ENCODE measurements at places on chromosomes 3 and 15.

DNA sequence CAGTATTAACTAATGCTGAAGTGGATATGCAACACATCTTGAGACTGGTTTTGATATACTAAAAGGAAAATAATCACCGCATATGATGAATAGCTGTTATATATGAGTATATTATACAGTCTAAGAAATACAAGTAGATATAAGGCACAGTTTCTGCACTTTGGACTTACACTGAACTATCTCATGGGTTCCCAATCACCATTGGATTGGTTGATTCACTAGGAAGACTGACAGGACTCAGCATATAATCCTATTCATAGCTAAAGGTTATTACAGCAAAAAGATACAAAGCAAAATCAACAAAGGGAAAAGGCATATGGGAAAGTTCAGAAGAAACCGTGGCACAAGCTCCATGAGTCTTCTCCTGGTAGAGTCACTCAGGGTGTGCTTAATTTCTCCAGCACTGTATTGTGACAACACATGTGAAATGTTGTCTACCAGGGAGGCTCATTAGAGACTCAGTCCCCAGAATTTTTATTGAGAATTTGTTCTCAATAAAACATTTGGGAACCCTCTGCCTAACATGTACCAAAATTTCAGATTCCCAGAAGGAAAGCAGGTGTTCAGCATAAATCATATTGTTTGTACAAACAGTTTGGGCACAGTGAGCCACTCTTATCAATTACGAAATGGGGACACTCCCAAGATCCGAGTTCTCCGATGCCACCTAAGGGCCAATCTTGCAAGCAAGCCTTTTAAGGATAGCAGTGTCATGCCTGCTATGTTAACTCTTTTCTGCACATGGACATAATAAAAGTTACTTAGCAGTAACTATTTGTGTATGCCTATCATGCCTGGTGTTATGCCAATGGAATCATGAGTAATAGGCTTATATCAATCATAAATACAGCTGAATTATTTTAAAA is 26.8 kb downstream of the CMC1 start:
- no peak for DNase-seq

- DNase-seq, result no peak
These were observed 149.2 kb upstream of the CTNNB1 start for GRCh38 chr3:41050144-41050543.

DNA sequence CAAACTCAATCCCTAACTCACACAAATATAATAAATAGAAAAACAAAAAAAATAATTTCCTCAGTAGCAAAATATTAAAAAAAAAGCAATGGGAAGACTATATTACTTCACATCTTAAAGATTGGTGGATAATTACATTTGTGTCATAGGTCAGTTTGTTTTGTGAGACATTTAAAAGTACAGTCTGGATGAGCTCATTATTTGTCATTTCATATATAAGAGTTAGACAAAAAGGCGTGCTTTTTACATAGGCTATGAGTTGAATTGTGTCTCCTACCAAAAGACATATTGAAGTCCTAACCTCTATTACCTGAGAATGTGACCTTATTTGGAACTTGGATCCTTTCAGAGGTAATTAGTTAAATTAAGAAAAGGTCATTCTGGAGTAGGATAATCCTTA is 710.1 kb upstream of the CBLB start:
- no peak for DNase-seq

GRCh38 chr3:149026718-149027117 is 35.4 kb downstream of the GYG1 start:
- DNase-seq, result no peak

GRCh38 chr3:53900666-53901331 is 9.1 kb upstream of the SELENOK start:
- no peak for DNase-seq

DNA sequence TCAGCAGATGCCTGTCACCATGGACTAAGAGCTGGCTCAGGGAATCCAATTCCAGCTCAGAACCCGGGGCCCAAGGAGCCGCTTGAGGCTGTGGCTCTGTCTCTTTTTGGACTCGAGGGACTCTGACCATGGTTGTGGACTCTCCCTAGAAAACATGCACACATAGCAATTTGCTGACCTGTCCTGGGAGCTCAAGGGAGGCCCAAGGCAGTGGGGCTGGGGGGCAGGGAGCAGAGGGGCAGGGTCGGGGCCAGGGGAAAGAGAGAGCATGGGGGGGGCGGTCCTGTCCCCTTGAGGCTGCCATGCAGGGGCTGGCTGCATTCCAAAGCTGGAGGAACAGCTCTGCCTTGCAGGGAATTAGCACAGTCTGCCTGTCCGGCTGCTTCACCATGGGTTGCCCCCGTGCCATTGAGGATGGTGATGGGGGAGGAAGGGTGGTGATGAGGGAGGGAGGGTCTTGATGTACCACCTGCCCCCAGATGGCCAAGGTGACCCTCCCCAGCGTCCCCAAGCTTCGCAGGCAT is 190.1 kb downstream of the GOLGA6L6 start:
- DNase-seq, result no peak

- DNase-seq, result peak; percentile 12
These were observed 238.8 kb upstream of the TLE3 start for GRCh38 chr15:70336425-70337009.

GRCh38 chr3:187024536-187025226 is 94.4 kb downstream of the ST6GAL1 start:
- DNase-seq, result no peak

DNA sequence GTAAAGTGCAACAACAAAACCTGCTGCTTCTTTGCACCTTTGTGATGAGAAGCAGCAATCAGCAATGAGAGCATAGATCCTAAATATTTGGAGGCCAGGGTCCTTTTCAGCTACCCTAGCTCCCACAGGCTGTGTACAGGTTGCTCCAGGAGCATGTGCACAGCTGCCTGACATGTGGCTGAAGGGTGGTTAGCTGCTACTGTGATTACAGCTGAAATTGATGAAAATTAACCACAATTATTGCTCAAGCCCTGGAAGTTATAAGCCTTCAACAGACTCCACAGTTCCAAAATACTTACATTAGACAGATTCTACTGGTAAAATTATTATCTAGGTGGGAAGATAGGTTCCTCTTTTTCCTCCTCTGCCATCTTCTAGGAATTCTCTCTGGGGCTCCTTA is 28.5 kb downstream of the COMMD2 start:
- peak; percentile 32 for DNase-seq

- DNase-seq, result no peak
These were observed 24.5 kb downstream of the ZNF148 start for GRCh38 chr3:125350597-125350996.

- DNase-seq, result peak; percentile 63
These were observed 25.7 kb downstream of the ECT2 start for GRCh38 chr3:172776049-172776717.

DNA sequence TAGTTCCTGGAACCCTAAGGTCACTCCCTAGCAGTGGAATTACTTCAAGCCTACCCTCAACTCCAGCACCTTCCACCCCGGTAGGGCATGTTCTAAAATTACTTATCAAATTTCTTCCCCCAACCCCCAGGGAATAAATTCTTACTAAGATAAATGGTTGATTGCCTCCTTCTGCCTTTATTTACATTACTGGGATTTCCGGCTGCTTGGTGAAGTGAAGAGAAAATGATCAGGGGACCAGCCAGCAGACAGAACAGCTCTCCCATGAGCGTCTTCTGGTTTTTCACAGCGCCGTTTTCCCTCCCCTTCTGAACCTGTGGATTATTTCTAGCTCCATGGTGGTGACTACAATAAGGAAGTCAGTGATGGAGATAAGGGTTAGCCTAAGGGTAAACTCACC is 521.5 kb upstream of the PPP2R3A start:
- no peak for DNase-seq

GRCh38 chr3:23981136-23981535 is 36.0 kb downstream of the NR1D2 start:
- no peak for DNase-seq

DNA sequence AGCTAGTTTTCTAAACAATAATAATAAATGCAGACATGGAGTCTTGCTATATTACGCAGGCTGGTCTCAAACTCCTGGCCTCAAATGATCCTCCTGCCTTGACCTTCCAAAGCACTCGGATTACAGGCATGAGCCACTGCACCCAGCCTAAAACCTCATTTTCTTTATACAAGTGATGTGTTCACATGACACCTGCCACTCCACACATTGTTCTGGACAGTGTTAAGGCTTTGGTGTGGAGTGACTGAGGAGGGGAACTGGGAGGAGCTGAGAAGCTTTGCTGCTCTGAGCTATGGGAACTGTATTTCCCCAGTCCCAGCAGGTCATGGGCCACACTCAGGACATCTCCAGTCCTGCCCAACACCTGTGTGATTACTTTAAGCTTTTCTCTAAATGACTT is 380.0 kb downstream of the LRTM1 start:
- no peak for DNase-seq

GRCh38 chr3:58158442-58159153 is 52.2 kb downstream of the DNASE1L3 start:
- DNase-seq, result peak; percentile 48

DNA sequence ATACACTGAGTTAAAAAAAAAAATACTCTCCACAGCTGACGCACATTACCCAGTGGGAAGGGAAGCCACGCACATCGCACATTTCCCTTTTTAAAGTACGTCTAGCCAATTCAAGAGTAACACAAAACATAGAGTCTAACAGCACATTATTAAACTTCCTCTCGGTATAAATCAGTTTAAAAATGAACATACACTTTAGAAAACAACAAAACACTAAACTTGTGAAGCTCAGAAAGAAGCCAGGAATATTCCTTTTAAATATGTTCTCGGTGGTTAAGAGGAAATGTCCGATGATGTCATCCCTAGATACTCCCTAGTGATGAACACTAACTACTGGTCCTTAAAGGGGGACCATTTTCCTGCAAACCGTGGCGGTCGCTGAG is 721 bp downstream of the MYEF2 start:
- peak; percentile 59 for DNase-seq

- DNase-seq, result no peak
These were observed 46.2 kb downstream of the GLDN start for GRCh38 chr15:51387699-51388041.

DNA sequence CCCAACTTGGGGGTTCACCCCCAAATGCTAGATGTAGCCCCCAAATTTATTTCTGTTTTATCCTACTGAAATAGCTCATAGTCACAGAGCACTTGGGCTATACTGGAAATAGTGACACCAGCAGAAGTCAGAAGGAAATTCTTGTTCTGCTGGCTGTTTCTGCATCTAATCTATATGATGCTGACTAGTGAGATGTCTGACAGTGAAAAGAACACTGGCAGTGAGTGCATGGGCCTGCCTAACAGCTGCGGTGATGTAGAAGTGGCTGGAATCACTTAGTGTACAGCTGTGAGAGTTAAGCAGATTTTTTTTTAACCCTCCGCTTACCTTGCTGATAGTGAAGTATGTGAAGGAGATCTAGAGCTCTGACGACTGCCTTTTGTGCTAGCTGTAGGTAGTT is 14.0 kb downstream of the TTC14 start:
- no peak for DNase-seq

- DNase-seq, result no peak
These were observed 30.5 kb downstream of the ITGB5 start for GRCh38 chr3:124856677-124857076.

DNA sequence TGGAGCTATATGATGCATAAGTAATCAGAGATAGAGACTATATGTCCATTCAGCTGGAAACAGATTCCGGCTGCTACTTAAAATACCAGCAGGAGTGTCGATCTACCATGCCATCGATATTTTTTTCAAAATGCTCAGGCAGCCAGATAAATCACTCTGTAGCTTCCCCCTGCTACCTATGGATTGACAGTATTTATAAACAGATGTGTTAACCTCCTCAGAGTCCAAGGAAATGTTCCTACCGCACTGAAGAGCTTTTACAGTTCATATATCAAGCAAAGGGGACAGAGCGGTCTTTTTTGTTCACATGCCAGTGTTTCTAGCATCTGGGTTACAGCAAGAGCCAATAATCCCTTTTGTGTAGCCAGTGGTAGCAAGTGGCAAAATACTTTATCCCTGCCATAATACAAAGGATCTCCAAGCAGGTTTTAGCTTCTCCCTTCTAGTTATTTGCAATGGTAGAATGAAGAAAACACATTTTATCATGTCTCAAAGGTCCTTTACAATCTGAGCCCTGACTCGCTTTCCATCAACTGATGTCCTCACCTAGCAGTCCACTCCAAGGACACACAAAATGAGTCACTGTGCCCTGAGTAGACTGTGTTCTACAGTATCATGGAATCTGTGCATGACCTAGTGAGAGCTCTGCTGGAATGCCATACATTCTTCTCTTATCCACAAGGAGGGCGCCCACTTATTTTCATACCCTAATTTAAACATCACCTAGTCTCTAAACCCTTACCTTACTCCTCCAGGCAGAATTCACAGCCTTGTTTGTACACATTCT is 507.0 kb downstream of the TBL1XR1 start:
- peak; percentile 4 for DNase-seq

GRCh38 chr3:157226173-157226847 is 66.4 kb upstream of the CCNL1 start:
- peak; percentile 62 for DNase-seq

DNA sequence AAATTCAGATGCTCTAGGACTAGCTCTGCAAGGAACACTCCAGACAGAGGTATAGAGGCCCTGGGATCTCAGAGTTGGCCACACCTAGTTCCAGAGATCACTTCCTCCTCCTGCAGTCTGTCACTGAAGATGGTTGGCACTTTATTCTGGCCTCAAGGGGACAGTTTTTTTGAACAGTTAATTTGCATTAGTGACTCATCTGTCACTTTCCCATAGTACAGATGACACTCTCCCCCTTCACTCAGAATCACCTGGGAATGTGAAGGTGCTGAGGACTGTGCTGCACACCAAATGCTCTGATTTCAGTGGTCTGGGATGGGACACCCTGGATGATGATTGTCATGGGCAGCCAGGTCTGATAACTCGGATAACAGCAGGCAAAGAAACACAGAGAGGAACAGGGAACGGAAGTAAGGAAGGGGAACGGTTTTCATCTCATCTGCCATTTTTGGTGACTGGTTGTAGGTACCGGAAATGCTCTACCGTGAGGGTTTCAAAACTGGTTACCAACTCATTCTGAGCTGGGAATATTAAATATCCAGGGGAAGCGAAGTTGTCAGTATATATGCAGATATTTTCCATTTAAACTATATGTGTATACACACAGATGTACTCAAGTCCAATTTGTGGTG is 232.5 kb upstream of the ST8SIA2 start:
- no peak for DNase-seq

- no peak for DNase-seq
These were observed 18.4 kb downstream of the ZNF860 start for GRCh38 chr3:31999907-32000439.

GRCh38 chr3:124963755-124964154 is 29.2 kb upstream of the MUC13 start:
- no peak for DNase-seq

- no peak for DNase-seq
These were observed 83.4 kb downstream of the CHSY1 start for GRCh38 chr15:101168463-101168824.

- peak; percentile 86 for DNase-seq
These were observed 976 bp downstream of the DIS3L start for GRCh38 chr15:66294157-66294931.

GRCh38 chr3:138463724-138464490 is 29.5 kb downstream of the ESYT3 start:
- no peak for DNase-seq

- DNase-seq, result no peak
These were observed 1.9 kb downstream of the TF start for GRCh38 chr3:133747907-133748639.

- peak; percentile 22 for DNase-seq
These were observed 136.3 kb downstream of the IMPG2 start for GRCh38 chr3:101184111-101184510.

- DNase-seq, result no peak
These were observed 1.0 kb downstream of the IGSF11 start for GRCh38 chr3:119033393-119034255.

All from amniotic epithelial cell (primary cell).